ENCODE measurements at places on chromosomes 7 and 10. TPM values are rescaled to one million over a fixed set of nuclear protein-coding genes. Genes with fewer than 3 reads are reported as not detected.

GRCh38 chr10:4243651-4244050 lies 458.6 kb upstream of the KLF6 start:
- no peak for DNase-seq

GRCh38 chr7:55534262-55534915 lies 37.9 kb downstream of the VOPP1 start:
- DNase-seq, result no peak

NEURL1 gene
- 3.1 TPM for total RNA-seq

SPDYE11 gene
- 0.25 TPM for total RNA-seq

GARIN1A gene
- 8.2 TPM for total RNA-seq

- no peak for DNase-seq
These were observed 74.0 kb downstream of the WNT2 start for GRCh38 chr7:117248829-117249228.

NRG3 gene
- 3.2 TPM for total RNA-seq

FEZF1 gene
- 12.7 TPM for total RNA-seq

DNA sequence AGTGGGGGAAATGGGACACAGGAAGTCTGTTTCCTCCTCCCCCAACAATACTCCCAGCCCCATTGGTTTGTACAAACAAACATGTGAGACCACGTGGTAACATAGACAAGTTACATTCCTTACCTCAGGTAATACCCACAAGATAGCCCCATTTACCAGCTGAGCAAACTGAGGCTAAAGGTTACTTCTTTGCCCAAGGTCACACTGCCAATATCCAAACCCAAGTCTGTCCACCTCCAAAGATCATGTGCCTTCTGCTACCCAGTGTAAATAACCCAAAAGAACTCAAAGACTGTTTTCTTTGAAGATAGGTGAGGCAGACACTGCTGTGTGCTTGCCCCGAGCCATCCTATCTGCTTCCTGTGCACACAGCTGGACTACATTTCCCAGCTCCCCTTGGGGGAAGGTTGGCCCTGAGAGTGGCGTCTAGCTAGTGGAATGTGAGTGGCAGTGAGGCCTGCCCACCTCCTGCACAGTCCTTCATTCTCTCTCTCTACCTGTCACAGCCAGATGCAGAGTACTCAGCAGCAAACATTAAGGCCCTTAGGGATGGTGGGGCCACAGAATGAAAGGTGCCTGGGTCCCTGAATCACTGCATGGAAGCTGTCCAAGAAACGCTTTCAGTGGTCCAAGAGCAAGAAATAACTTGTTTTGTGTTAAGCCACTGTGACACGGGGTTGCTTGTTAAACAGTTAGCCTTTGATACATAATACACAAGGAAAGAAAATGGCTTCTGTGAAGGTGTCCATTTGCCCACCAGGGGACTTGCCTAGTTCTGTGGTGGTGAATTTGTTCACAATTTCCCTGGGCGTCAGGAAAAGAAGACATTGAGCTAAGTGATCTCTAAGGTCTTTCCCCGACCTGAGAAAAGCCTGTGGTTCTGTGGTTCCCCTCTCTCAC lies 257.7 kb upstream of the NFE2L3 start:
- DNase-seq, result no peak

INHBA gene
- not detected for total RNA-seq

- DNase-seq, result no peak
These were observed 46.4 kb upstream of the RPA3 start for GRCh38 chr7:7764520-7765396.

DNA sequence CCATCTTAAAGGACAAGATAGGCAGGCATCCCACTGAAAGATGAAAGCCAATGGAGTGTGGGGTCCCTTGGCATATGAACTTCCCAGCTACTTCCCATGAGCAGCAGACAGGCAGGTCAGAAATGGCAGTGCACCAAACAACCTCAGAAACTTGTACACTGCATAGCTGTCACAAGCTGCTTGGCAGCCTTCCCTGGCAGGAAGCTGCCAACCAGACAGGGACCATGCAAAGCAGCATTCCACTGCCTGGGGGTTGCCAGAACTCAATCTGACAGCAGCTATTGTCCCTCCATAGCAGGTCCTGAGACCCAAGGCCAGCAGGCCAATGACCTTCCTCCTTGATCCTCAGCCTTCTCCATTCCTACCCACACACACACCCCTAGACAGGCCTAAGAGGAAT lies 139.5 kb downstream of the PLCE1 start:
- DNase-seq, result no peak

- no peak for DNase-seq
These were observed 264.3 kb downstream of the RNLS start for GRCh38 chr10:88318803-88319202.

DNA sequence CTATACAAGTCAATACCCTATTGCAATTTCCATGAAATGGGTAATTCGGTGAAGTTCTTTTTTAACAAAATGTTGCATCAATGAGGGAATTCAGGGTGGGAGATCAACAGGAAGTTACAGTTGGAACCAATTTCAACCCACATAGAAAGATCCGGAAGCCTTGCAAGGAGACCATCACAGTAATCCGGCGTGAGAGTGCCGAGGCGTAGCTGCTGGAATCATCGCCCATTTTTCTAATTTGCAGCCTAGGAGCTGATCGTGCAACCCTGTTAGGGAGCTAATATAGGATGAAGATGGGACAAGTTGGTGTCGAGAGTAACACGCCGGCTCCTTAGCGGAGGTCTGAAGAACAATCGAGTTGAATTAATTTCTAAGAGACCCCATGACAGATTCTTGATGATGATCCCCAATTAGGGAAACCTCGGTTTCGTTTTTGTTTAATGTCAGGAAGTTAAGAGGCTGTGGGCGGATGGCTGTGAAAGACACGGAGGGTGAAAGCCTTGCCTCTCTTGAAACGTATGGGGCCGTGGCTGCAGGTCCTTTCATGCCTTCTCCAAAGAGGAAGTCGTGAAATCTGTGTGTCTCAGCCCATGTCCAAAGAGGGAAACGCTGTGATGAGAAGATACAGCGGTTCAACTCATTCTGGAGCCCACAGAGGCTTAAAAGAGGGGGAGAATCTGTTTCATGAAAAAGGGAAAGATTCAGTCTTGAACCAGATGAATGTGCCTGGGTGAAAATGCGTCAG lies 51.2 kb upstream of the CARD11 start:
- no peak for DNase-seq

NACAD gene
- total RNA-seq, result 125 TPM

DNA sequence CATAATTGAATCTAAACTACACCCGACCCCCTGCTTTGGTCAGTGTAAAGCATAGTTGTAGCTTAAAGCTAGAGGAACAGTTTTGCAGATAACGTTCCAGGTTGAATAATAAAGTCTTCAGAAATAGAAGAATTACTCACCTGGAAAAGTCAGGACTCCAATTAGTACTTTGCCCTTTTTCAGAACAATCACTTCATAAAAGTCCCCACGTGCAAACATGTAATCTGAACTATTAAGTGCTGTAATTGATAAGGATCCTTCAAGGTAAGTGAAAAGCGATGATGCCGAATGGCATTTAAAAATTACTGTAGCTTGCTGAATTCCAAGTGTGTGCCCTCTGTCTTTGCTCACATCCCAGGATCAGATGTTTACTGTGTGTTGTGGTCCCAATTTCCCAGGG lies 53.6 kb upstream of the INSYN2A start:
- DNase-seq, result no peak

DNA sequence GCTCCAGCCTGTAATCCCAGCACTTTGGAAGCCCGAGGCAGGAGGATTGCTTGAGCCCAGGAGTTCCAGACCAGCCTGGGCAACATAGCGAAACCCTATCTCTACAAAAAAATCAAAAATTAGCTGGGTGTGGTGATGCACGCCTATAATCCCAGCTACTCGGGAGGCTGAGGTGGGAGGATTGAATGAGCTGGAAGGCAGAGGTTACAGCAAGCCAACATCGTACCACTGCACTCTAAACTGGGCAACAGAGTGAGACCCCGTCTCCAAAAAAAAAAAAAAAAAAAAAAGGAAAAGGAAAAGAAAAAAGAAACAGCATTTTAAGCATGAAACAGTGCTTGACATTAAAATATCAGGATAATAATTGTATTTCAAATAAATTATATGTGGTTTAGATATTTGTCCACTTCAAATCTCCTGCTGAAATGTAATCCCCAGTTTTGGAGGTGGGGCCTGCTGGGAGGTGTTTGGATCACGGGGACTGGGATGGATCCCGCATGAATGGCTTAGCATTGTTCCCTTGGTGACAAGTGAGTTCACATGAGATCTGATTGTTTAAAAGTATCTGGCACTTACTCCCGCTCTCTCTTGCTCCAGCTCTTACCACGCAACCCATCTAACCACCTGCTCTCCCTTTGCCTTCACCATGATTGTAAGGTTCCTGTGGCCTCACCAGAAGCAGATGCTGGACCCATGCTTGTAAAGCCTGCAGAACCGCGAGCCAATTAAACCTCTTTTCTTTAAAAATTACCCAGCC lies 103.4 kb downstream of the SRPK2 start:
- no peak for DNase-seq

IFIT1 gene
- not detected for total RNA-seq

GRCh38 chr10:119541046-119541445 lies 1.5 kb downstream of the RGS10 start:
- DNase-seq, result no peak

EIF4EBP2 gene
- total RNA-seq, result 130 TPM

DNA sequence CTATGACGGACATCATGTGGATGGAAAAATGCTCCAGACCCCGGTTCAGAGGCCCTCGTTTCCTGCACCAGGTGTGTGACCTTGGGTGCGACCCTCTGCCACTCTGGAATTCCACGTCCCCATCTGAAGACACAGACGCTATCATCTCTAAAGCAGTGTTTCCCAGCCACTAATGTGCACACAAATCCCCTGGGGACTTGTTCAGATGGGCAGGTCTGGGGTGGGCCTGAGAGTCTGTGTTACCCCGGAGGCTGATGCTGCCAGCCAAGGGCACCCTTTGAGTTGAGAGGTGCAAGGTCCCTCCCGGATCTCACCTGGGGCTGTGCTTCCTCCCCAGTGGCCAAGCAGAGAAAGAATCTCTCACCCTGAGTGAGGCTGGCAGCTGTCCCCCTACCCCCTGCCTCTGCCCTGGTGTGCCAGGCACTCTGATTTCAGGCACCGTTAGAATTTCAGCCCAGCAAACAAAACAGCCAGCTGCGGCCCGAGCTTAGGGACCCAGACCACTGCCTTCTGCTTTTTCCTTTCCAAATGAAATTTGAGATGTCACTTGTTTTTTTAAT lies 90.0 kb downstream of the SLIT1 start:
- no peak for DNase-seq

LRRN3 gene
- 6.3 TPM for total RNA-seq

DNA sequence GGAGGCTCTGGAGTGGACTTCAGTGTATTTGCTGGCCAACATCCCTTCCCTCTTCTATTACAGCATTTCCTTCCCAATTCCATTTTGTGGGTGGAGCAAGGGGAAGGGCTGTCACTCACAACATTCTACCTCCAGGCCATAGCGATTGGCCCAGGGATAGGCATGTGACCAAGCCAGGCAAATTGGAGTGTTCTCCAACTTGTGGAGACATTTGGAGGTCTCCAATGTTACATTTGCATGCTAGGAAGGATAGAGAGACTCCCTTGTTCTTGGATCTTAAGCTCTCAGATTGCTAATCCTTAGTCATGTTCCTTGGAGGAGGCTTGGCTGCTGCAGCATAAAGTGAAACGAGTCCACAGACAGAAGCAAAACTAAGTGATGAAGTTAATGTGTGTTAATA lies 95.6 kb upstream of the KIF5B start:
- DNase-seq, result no peak

DNA sequence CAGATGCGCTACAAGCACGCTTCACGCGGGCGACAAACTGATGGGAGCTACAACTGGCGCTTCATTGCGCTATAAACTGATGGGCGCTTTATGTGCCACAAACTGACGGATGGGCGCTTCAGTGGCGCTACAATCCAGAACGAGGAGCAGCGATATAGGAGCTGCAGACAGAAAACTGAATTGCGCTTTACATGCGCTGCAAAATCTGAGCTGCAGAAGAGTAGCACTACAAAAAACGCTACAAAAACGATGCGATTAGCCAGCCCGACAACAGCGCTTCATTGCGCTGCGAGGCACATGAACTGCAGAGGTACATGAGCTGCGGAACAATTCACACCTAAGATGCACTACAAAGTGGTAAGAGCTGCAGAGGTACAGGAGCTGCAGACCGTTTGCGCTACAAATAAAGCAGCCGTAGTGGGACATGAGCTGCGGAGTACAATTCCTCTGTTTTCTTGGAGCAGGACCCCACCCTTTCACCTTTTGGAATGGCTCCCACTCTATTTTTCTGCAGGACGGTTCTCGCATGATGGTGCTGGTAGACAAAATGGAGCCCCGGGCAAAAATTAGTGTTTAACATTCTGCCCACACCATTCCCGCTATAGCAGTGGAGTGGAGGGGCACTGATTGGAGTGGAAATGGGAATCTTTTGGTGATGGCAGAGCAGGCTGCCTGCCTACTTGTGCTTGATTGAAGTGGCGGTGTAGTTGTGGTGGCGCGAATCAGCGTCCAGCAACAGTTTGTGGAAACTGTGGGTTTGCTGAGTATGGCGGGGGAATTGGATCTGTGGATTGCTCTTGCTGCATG lies 1.2 kb upstream of the SGCE start:
- DNase-seq, result peak; percentile 35

IDI2 gene
- total RNA-seq, result not detected

DNA sequence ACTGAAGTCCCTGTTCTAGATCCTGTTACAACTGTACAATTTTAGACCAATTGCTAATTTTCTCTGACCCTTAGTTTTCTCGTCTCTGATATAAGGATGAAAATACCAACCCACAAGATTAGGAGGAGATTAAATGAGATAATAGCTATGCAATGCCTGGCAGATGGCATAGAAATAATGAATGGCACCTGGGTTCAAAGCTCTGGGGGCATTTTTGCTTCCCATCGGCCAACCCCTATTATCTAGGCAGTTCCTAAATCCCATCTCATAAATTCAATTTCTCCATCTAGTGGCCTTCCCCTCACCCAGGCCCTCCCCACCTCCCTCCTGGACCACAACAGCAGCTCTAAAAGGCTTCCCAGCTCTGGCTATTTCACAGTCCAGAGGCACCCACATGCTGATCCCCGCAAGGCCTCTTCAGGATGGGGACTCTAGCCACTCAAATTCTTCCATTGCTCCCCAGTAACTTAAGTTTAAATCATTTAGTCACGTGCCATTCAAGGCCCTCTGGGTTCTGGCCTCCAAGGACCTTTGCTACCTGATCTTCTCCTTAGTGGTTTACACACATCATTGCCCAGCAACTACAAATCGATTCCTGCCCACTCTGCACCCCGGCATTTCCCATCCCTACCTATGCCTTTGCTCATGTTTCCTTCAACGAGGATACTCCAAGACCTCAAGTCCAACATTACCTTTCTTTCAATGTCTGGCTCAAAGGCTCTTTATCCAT lies 202.4 kb upstream of the KLF14 start:
- DNase-seq, result no peak

Data from glutamatergic neuron (in vitro differentiated cells).